Fibroblast of mammary gland (primary cell): ENCODE measurements at places on chromosomes 2 and 18.
A peak's percentile ranks its signal among the peaks of the same experiment; 100 is the strongest.

DNA sequence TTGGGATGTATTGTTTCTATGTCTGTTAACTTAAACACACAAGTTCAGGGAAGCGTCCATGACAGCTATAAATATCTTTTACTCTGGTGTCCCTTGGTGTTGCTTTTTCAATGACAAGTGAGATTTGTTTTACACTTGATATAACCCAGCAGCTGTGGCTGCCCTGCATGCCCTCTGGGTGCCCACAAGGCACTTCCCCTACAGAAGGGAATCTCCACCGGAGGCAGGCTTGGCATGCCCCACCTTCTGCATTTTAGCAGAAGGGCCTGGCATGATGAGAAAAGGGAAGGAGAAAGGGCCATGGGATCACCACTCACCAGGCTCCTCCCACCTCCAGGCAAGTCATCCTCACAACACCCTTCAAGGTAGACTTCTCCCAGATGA is 68.7 kb downstream of the TMEM247 start:
- DNase-seq = no peak

DNA sequence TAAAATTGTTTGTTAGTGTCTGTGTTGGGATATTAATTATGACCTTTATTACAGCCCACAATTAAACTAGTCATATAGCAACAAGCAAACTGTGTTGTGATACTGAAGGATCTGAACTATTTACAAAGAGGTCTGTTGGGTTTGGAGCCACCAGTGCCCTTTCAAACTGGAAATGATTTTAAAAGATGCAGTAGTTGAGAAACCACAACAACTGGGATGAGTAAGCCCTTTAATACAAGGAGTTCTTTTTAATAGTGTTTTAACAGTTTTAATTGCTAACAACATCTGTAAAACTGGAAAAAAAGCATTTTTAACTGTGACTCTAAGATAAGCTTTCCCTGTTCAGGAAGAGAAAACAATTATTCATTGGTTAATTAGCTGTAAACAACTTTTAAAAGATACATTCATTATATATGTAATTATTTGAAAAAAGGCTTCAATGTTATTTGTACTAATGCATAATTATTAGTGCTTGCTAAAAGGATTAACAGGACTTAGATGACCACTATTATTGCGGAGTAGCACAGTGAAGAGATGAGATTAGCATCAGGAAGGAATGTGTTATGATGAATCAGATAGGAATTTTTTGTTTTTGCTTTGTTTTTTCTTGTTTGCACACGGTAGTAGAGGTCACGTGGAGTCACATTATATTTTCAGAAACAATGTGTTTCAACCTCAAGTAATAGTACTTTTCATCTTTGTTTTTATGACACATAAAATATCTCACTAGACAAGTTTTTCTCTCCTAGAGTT is 392.7 kb upstream of the FANCL start:
- peak; percentile 44 for DNase-seq

- no peak for DNase-seq
Observed at GRCh38 chr2:233075966-233076339, 15.8 kb downstream of the INPP5D start.

GRCh38 chr18:35371412-35372195 is 5.5 kb downstream of the ZNF396 start:
- DNase-seq = peak; percentile 88

DNA sequence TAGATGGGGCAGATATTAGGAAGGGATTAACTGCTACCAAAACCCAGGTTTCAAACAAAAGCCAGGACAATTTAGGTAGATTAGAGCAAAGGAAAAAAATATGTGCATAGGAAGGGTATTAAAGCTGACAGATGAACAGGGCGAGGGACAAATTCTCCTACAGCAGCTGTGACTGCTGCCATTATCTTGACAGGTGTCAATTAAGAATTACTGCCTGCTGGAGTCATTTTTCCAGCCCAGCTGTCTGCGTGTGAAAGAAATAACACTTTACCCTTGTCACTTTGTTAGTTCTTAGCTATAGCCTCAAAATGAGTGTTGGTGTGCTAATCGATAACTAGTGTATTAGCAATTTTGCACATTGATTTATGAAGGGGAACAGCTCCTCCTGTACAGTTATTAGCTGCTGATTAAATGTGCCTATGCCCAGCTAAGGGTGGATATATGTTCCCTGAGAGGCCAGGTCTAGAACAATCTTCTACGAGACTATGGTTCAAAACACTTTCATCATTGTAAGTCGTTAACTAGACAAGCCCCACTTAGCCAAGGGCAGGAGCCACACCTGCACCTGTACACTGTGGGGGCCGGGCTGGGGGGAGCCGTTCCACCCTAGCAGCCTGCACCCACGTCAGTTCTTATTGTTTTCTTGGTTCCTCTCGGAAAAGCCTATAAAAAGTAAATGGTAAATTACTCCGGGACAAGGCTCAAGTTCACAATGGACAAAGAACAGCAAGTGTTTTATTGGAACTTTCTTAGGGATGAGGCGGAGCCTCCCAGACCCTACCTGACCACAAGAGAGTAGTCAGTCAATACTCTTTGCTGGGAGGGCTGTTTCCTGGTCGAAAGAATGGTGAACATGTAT is 7.7 kb downstream of the TSHZ1 start:
- no peak for DNase-seq

- peak; percentile 65 for DNase-seq
Observed at GRCh38 chr2:106944215-106944614, 58.2 kb upstream of the ST6GAL2 start.

GRCh38 chr2:192090911-192091310 is 103.8 kb downstream of the TMEFF2 start:
- no peak for DNase-seq

DNA sequence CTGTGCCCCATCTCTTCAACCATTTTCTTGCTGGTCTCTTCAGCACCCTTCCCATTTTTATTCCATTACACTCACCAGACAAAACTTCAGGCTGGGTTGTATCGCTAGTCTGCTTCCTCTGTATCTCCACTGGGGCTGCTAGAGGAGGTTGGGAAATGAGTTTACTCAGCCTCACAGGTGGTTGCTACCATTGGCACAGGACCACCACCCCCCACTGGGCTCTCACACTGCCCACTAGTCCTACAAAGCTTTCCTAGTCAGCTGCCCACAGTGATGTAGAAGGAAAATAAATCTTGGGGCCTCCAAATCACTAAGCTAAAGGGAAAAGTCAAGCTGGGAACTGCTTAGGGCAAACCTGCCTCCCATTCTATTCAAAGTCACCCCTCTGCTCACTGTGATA is 12.3 kb upstream of the IL1B start:
- DNase-seq = no peak

DNA sequence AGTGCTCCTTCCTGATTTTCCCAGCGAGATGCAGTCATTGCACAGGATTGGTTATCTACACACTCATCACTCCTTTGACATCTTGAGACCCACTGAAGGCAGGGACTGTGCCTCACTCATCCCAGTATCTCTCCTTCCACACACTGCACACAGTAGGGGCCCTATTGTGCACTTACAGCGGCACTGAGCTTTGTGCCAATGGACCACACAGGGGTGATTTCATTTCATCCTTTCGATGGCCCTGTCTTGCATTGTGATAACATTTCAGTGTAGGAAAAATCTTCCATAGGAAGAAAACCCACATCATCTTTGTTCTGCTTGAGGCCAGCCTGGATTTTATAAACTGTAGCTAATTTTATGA is 11.0 kb upstream of the LRRFIP1 start:
- DNase-seq = no peak

GRCh38 chr2:235868645-235869044 is 299.5 kb downstream of the GBX2 start:
- DNase-seq = peak; percentile 49

- no peak for DNase-seq
Observed at GRCh38 chr2:239307221-239307569, 93.6 kb downstream of the HDAC4 start.

DNA sequence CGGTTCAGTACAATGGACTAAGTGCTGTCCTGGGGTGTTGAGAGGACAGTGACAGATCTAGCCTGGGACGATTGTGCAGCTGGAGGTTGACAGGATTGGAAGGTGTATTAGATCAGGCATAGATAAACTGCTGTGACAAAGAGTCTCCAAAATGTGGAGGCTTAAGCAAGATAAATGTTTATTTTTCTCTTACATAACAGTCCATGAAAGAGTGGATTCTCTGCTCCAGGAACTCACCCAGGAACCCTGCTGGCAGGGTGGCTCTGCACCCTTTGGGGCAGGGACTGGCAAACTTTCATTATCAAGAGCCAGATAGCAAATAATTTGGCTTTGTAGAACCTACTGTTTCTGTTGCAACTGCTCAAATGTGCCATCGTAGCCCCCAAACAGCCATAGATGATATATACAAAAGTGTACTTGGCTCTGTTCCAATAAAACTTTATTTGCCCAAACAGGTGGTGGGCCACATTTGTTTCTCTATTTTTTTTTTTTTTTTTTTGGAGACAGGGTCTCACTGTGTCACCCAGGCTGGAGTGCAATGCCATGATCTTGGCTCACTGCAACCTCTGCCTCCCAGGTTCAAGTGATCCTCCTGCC is 9.7 kb downstream of the HRH4 start:
- no peak for DNase-seq

GRCh38 chr2:9821805-9822445 is 21.3 kb upstream of the TAF1B start:
- no peak for DNase-seq

GRCh38 chr2:73043929-73044832 is 27.3 kb downstream of the SFXN5 start:
- no peak for DNase-seq

- peak; percentile 73 for DNase-seq
Observed at GRCh38 chr2:14632133-14632936, at the start of gene LRATD1. Gene LRATD1, plus strand, starts transcription at chr2:14632717. Its CDS starts 1,263 bp downstream, at chr2:14633980.

DNA sequence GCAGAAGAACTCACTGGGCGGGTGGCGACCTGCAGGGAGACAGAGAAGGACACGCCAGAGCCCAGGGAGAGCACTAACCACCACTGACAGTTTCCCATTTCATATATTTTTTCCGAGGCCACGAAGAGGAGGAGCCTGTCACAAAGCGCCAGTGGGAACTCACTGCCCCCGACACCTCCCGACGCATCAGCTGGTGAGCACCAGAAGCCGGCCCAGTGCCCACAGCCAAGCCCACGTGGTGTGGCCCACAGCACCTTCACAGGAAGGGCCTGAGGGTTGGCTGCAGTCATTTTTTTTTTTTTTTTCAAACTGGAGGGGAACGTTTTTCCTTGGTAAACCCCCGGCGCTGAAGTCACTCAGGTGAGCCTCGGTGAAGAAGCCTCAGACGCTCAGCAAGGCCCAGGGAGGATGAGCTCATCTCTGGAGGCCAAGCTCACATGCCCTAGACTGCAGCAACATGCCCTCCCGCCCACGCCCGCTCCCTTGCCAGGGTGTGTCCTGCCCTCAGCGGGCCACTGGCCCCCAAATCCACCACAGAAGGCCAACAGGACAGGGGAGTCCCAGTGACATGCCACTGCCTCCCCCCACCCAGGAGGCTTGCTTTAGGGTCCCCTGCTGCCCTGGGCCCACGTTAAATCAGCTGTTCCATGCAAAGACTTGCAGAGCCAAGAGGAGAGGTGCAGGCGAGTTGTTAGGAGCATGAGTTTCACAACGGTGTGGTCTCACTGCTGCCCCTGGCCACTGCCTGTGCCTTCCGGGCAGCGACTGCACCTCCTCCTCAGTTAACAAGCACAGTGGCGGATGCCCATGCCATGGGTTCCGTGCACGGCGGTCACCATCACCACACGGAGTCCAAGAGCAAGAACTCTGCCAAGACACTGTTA is 68.1 kb downstream of the PARD6G start:
- no peak for DNase-seq

DNA sequence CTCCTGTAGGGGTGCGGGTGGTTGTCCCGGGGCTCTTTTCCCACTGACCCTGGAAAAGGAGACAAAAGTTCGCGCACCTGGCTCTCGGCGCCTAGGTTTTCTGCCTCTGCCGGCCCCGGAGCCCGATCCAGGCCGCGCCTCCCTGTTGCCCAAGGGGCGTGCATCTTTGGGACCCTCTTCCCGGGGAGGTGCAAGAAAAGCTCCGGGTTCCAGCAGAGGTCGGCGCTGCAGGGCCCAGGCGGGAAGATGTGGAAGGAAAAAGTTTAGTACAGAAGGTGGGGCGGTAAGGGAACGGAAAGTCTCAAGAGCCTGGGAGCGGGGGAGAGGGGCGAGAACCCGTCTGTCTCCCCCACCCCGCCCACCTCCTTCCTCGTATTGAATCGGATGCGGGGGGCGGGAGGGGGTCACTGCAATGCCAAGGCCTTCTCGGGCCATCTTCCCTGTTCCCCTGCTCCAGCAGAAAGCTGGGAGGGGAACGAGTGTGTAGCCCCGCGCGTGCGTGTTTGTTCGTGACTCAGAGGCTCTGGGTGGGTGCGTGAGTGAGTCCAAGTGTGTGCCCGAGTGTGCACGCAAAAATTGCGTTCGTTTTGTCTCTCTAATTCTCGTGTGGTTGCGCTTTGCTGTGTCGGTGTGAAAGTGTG is 6.3 kb upstream of the EN1 start:
- no peak for DNase-seq

DNA sequence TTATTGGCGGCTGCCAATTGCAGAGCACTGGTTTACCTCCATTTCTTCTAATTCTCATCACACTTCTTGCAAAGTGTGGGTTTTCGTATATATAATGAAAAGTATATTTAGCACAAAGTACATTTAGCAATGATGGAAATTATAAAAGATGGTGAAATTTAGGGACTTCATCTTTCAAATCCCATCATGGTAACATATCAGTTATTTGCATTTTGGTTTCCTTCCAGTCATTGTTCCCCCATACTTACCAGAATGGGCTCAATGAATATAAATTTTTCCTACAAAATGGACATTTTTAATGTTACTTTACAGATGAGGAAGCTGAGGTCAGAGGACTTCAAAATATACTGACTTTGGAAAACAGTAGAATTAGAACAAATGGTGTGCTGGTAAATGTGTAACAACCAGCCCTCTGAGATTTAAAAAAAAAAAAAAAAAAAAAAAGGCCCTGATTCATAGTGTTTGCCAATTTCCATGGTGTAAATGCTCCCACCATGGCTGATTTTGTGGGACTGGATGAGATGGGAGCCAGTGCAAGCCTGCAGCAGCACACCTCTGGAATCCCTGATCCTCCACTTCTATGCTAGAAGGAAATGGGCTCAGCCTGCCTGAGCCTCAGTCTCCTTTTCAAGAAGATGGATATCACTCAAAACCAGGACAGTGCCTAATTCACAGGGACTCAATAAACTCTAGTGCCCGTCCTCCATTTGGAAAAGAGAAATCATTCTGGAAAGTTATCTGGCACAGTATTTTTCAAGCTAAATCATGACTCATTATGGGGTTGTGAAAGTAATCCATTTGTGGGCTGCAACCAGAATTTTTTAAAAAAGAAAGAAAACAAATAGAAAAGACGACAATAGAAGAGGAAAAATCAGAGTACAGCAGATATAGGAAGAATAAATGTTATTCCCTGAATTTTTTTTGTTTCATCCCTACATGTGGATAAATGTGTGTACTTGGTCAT is 34.0 kb downstream of the LBH start:
- peak; percentile 56 for DNase-seq

- no peak for DNase-seq
Observed at GRCh38 chr2:142038826-142039225, 92.0 kb downstream of the LRP1B start.

- peak; percentile 47 for DNase-seq
Observed at GRCh38 chr2:66561645-66562303, 126.8 kb downstream of the MEIS1 start.

GRCh38 chr2:7063789-7064188 is 146.6 kb downstream of the RNF144A start:
- no peak for DNase-seq

GRCh38 chr2:225486236-225486635 is 86.7 kb downstream of the NYAP2 start:
- no peak for DNase-seq
